Left ventricle myocardium inferior (tissue), 1 donor: ENCODE measurements at places on chromosomes 6 and 20.

- no peak for DNase-seq
Observed at GRCh38 chr6:112384511-112384910, 37.4 kb downstream of the RFPL4B start.

DNA sequence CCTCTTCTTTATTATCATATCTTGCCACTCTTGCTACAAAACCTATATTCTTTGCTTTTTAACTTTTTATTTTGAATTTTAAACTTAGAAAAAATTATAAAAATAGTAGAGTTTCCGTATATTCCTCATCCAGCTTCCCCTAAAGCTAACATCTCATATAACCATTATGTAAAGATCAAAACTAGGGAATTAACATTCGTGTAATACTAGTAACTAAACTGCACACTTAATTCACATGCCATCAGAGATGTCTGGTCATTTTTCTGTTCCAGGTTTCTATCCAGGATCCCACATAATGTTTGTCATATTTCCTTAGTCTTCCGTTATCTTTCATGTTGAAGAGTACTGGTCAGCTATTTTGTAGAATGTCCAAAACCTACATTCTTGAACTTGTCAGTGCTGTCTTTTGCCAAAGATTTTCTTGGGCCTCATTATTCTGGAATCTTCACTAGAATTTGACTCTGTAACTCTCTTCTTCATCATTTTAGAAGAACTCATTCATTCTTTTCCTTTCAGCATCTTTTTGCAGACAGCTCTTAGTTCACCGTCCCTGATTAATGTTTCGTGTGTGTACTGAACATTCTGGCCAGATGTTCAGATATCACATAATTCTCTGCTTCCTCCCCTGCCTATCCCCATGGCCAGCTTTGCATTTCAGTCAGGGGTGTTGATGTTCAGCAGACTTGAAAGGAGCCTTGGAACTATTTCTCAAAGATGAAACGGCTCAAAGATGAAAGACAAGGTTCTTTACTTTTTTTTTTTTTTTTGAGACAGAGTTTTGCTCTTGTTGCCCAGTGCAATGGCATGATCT, 9.4 kb downstream of the CTNNBL1 start:
- no peak for DNase-seq

- DNase-seq, result no peak
Observed at GRCh38 chr6:57324538-57324937, 7.1 kb downstream of the PRIM2 start.

GRCh38 chr6:142781129-142781528, 163.8 kb downstream of the HIVEP2 start:
- DNase-seq, result no peak

GRCh38 chr6:154661768-154662167, 71.4 kb upstream of the SCAF8 start:
- no peak for DNase-seq

GRCh38 chr20:62141397-62142251, 1.6 kb downstream of the PSMA7 start:
- no peak for DNase-seq

- no peak for DNase-seq
Observed at GRCh38 chr6:150186129-150186898, 43.5 kb downstream of the PPP1R14C start.

DNA sequence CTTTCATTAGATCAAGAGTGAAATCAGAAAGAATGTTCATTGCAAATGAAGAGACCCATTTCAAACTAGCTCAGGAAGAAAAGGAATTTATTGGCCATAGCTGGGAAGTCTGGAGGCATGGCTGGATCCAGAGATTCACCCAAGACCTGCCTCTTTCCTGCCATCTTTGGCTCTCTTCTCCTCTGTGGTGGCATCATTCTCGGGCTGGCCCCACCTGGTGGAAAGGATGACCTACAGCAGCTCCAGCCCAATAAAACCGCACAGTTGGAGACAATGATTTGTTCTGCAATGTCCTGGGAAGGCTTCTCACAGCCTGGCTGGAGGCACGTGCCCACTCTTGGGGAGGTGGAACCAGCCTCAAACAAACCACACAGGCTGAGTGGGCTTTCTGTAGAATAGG, 18.1 kb upstream of the FERMT1 start:
- DNase-seq, result no peak

DNA sequence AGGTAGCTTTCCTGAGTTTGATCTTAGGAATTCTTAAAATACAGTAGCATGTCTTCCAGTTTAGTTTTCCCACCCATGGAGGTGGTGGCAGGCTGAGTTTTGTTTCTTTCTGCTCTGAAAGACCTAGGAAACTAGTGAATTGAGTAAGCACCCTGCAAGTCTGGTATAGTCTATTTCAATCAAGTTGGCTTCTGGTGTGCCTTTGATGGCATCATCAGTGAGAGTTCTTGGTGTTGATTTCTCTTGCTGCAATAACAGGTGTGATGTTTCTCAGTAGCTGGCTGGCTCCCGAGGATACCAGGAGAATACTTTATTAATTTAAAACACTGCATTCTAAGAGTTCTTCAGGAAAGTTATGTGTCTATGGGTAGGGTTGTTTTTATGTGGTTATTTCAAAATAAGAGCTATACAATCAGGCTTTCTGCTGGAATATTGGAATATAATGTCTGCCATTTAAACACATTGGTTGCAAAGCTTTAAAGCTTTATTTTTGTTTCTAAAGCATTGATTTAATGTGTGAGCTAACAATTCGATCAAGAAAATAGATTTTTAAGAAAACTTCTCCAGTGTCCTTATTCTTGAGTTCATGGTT, 19.0 kb downstream of the VAPB start:
- no peak for DNase-seq

- peak; percentile 25 for DNase-seq
Observed at GRCh38 chr6:134061440-134061839, 9.0 kb upstream of the SLC2A12 start.

DNA sequence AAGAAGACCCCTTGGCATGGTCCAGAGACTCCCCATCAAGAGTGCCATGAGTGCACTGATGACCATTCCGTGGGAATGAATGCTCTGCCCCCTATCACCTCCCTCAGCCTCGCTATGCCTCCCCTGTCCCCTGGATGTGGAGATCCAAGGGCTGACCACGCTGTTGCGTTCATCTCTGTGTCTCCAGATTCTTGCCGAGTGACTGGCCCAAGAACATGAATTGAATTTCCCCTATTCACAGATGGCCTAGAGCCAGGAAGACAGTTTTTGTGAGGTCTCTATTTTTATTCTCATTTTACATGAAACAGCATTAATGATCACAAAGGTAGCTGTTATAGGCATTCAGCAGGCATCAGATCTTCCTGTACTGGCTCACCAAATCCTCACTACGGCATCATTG, 33.6 kb downstream of the MAFB start:
- no peak for DNase-seq

DNA sequence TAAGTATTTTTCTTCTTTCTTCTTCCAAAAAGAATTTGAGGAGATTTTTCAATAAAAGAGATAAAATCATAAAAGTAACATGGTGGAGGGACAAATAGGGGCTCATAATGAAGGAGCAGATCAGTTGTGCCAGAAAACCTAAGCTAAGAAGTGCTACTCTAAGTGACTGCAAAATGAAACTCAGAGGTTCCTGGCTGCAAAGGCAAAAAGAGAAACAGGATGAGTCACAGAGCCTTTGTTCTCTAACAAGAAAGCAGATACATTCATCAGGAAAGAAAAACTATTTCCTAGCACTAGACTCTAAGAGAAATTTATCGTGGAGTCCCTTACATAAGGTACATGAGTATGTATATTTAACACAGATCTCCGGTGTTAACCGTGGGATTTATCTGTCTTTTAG, 49.8 kb downstream of the TSHZ2 start:
- no peak for DNase-seq

DNA sequence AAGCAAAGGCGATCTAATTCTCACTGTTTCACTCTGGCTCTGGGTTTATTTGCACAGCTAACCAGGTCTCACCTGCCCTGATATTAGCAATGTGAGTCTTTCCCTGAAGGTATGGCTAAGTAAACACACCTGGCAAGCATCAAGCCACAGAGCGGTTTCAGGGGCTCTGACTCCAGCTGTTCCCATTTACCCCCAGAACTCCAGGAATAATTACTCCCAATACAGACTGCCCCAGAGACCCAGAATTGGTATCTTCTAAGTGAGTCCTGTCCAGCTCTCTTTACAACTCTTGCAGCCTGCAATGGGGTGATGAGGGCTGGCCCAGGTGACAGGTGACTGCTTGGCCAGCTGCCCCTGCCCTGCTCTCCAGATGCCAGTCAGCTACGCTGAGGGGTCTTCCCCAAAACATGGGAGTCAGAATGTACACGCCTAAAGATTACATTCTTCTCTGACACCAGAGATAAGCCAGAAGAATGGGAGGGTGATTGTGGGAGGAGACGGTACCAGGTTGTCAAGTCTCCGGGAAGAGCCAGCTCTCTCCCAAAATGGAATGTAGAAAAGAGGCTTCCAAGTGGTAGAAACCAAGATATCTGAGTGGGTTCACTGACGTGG, 4.9 kb upstream of the LRRN4 start:
- DNase-seq, result no peak

DNA sequence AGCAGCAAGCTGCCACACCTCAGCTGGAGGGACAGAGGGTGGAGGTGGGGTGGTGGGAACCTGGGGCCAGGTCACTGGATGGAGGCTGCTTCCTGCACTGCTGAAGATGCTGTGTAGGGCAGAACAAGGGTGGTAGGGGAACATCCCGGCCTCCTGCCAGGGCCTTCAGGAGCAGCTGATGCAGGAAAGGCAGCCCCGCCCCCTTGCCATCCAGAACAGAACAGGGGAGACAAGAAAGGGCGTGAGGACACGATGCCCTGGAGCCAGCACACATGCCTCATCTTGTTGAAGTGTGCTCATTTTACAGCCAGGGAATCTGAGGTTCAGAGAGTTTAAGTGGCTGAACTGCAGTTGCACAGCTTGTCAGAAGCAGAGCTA, 43.1 kb upstream of the PHACTR3 start:
- no peak for DNase-seq

- DNase-seq, result no peak
Observed at GRCh38 chr20:13024596-13024995, 15.8 kb downstream of the SPTLC3 start.

DNA sequence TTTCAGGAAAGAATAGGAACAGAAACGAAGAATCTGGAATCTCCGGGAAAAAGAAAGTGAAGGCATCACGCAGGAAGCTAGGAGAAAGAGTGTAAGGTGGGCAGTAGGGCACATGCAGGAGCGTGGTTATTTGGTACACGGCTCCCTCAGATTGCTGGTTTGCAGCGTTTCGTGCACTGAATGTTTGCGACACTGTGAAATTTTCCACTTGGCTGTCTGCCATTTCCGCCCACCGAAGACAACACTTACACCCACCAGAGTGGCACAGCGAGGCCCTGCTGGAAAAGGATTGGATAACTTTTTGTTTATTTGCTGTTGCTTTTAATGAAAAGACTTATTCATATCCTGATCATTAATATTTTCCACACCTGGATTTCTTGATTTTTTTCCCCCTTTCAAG, 248.3 kb downstream of the GMPR start:
- no peak for DNase-seq

GRCh38 chr20:24199501-24199900, 210.9 kb upstream of the GGTLC1 start:
- no peak for DNase-seq

- DNase-seq, result no peak
Observed at GRCh38 chr6:129981598-129981997, 36.8 kb upstream of the L3MBTL3 start.

DNA sequence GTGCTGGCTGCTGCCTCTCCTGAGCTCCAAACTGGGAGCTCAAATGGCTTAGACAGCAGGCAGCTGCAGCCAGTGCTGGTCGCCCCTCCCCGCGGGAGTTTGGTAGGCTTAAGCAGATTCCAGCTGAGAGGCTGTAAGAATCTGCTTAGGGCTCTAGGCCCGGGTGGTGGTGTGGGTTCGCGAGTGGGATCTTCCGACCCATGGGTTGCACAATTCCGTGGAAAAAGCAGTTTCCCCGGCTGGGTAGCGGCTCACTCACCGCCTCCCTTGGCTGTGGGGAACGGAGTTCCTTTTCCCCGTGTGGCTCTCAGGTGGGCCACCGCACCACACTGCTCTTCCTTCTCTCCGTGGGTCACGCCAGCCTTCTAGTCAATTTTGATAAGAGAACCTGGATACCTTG, 232.5 kb downstream of the PKHD1 start:
- no peak for DNase-seq

- no peak for DNase-seq
Observed at GRCh38 chr6:75430631-75431325, 62.8 kb downstream of the FILIP1 start.

DNA sequence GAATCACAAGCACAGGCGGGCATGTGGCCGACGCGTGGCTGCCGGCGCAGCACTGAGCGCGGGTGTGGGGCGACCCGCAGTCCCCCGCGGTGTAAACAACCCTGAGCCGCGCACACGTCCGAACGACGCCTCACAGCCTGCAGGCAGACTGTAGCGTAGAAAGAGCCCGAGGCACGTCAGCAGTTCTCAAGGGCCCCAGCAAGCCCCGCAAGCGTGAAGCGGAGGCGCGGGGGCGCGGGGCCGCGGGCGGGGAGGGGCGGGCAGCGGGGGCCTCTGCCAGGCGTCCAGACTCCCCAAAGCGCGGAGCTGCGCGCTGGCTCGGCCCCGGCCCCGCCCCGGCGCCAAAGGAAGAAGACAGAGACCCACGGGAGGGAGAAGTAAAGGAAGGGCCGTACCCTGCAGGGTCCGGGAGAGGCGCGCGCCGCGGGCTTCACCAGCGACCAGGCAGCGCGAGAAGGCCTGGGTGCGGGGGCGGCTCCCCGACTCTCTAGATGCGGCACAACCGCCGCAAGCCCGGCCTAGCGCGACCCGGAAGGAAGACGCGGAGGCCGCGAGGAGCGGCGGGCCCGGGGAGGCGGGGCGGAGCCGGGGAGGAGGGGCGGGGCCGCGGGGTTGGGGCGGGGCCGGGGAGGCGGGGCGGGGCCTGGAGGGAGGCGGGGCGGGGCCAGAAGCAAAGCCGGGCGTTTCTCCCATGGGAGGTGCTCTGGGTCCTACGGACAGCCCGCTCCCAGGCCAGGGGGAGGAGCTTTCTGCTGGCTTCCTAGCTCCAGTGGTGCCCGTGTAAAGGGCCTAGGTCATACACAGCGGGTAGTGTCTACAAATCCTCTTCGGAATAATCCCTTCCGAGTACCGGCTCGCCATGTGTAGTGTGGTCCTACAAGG, at the start of gene FBXL4:
Gene FBXL4 (minus strand): TSS at position 536 of the 882 bp plus-strand sequence. CDS start 20,958 bp downstream, outside the sequence.
- DNase-seq, result peak; percentile 86

DNA sequence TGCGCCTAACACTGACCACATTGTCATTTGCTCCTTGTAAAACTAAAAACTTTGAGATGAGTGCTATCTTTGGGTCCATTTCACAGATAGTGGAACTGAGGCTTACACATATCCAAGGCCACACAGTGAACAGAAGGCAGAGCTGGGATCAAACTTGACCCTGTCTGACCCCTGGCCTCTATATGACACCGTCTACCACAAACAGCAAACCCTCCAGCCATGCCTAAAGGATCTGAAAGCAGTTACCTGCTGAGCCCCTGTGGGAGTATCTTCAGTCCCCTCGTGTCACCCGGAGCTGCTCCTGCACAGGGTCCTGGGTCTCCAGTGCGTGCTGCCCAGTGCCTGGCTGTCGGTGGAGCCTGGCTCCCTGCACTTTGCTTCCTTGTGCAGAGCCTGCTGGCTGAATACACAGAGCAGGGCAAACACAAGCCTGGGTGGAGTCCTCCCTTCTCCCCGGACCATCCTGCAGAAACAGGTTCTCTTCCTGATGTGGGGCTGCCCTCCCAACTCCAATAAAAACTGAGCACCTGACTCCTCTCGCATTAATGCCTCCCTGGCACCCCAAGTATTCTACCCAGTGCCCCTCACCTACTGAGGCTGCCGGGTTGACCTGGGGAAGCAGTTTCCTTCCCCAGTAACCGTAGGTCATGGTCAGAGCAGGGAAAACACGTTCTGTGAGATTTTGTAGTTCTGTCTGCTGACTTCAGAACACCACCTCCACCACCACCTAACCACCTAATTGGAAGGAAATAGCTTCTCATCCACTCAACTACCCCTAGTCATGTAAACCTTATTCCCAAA, at the start of gene BCAS1:
Gene BCAS1 (minus strand): TSS at position 408 of the 801 bp plus-strand sequence. CDS start 11,876 bp downstream, outside the sequence.
- no peak for DNase-seq

- DNase-seq, result no peak
Observed at GRCh38 chr6:47653706-47654105, 44.7 kb upstream of the ADGRF4 start.
